ENCODE measurements at places on chromosomes 7 and 10.

- no peak for DNase-seq
These were observed 45.0 kb upstream of the PPP1R3C start for GRCh38 chr10:91677911-91678310.

- DNase-seq = no peak
These were observed 89.0 kb downstream of the EMX2 start for GRCh38 chr10:117631276-117632145.

DNA sequence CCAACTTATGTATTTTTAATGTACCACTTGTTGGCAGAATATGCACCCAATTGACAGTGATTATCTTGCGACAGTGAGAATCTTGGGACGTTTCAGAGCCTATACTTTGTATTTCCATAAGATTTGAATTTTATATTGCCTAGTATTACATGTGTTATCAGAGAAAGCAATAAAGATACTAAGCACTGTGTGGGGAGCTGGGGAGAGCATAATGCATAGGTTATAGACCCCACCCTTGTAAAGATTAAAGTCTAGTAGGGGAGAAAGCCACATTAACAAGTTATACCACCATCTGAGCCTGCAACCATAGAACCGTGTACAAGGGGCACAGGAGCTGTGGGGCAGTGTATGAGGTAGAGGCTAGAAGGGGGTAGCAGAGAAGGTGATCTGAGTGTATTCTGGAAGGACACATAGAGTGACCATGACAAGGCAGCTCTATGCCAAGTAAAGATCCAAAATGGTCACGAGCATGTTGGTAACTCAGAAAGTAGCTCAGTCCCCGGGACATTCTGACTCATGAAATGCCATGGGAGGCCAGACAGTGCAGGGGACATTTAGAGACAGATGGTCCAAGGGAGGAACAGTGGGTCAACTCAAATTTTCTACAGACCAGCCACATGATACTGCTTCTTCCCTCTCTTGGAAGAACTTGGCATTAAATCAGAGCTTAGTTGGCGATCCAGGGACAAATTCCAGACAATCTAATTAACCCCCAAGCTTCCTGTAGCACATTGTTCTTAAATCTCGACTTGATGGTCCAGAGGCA is 84.5 kb downstream of the ADRA2A start:
- DNase-seq = no peak

- DNase-seq = no peak
These were observed 30.2 kb downstream of the CHN2 start for GRCh38 chr7:29224726-29225125.

- no peak for DNase-seq
These were observed 121.9 kb downstream of the RALA start for GRCh38 chr7:39745320-39745719.

GRCh38 chr7:132519936-132520335 is 56.3 kb downstream of the PLXNA4 start:
- DNase-seq = no peak

DNA sequence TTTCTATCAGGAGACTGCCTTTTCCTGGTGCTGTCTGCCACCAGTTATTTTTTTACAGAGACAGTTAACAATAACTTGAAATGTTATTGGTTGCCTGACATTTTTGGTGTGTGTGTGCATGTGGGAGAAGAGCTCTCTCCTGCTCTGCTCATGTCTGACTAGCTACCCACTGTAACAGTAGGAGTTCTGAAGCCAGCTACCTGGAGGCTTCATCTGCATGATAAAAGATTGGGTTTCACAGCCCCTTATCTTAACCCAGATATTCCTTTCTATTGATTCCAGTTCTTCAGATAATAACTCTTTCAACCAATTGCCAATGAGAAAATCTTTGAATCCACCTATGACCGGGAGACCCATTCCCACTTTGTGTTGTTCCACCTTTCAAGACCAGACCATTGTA is 237.4 kb upstream of the PPP1R3A start:
- no peak for DNase-seq

GRCh38 chr7:47493976-47494911 is 87.7 kb downstream of the TNS3 start:
- DNase-seq = no peak

DNA sequence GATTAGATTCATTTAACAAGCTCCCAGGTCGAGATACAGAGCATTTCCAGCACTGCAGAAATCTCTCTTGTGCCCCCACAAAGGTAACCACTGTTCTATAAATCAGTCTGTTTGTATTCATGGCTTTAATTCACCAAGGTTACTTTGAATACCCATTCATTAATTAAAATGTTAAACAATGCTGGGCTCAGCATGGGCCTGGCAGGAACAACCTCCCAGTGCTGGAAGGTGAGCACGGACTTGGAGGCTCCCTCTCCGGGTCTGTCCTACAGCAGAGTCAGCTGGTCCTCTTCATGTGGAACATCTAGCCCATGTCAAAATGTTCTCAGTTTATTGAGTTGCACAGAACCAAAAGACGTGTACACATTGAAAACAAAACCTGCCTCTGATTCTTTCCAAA is 15.6 kb upstream of the EFCAB10 start:
- DNase-seq = no peak

- DNase-seq = no peak
These were observed 2.1 kb upstream of the GUSB start for GRCh38 chr7:65983965-65984658.

- no peak for DNase-seq
These were observed 2.1 kb upstream of the UNCX start for GRCh38 chr7:1230411-1231213.

GRCh38 chr7:41738336-41738735 is 35.4 kb upstream of the INHBA start:
- DNase-seq = no peak

DNA sequence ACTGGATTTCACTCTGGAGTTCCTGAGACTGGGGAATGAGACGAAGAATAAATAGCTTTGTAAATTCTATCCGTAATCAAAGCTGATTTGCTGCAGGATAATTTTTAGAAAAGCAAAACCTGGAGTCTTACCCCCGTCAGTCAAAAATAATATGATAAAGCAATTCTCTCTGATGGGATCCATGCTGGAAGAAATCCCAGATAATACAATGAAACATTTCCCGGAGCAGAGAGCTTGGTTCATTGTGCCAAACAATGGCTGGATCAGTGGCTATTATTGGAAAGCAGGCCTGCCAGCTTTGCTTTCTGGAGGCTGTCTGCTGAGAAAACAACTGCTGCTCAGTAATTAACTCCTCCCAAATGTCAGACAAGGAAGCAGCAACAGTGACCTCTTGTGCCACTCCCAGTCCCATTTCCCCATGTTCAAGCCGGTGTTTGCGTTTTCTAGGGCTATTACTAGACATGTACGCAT is 609.4 kb upstream of the PCDH15 start:
- no peak for DNase-seq

- no peak for DNase-seq
These were observed 203.1 kb downstream of the TPK1 start for GRCh38 chr7:144632724-144633123.

DNA sequence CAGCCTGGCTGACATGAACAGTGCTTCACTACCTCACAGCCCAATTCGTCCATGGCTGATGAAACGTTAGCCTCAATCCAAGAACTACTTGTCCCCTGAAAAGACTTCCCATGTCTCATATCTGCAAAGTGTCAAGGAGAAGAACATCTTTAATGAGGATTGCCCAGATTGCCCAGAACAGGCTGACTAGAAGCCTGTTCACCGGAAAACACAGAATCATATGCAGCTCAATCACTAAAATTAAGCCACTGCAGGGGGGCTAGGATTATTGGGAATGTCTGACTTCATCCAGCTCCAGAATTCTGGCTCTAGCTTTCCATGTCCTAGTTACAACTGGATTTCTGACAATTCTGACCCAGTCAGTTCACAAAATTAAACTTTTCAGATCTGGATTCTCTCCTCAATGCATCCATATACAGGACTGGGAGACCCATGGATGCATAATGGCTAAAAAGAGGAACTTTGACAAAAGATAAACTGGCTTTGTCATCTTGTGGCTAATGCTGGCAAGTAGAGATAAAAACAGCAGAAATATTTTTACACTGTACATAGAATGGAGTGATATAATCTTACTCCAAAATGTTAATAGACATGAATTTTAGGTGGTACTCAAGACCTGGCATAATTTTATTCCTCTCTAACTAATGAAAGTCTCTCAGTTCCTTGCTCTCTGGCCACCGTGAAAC is 467.0 kb upstream of the POT1 start:
- no peak for DNase-seq

- no peak for DNase-seq
These were observed 80.5 kb upstream of the TMEM106B start for GRCh38 chr7:12130609-12131008.

DNA sequence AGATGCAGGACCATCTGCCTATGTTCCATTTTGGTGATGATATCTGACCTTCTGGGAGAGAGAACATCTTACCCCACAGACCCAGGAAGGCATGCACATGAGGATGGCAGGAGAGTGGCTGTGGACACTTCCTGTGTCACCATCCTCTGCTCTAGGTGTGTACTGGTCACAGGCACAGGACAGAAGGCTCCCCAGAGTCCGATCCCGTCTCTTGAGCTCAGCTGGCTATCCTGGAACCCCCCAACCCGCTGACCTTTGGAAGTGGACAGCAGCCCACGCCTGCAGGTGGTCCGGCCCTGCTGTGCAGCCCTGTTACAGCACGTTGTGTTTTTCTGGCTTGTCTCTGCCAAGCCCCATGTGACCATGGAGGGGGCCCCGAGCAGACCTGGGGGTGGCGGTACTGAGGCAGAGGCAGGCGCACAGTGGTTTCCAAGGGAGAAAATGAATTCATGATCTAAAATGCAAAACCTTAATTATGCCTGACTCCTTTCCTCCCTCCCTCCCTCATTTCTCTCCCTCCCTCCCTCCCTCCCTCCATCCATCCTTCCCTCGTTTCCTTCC is 178.8 kb downstream of the CUX1 start:
- DNase-seq = no peak

DNA sequence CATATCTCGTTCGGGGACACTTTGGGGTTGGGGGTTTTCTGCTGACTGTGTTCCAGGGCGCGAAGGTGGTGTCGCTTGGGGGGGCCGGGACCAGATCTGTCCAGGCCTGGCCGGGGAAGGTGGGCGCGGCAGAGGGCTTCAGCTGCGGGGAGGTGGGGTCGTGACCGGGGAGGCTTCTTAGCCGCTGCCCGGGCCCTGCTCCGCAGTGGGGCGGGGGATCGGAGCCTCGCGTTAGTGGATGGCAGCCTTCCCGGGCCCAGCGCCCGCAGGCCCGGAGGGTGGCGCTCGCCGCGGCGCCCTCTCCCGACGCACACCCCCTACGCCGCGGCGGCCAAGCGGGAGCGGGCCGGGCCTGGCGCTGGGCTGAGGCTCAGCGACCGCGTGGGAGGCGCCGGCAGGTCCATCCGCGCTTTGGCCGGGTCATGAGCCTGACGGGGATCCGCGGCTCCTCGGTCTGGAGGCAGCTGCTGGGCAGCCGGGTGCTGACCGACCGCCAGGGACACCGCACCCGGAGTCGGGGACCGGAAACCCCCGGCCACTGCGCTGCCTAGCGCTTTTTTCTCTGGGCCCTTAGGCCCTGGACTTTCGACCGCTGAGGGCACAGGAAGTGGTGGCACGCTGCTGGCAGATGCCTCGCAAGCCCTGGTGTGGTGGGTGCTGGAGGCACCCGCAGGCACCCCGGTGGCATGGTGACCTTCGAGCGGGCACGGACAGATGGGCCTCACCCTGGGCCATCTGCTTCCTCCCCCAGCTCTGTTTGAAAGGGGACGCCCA is 1.2 kb downstream of the AGAP3 start:
- peak; percentile 29 for DNase-seq

DNA sequence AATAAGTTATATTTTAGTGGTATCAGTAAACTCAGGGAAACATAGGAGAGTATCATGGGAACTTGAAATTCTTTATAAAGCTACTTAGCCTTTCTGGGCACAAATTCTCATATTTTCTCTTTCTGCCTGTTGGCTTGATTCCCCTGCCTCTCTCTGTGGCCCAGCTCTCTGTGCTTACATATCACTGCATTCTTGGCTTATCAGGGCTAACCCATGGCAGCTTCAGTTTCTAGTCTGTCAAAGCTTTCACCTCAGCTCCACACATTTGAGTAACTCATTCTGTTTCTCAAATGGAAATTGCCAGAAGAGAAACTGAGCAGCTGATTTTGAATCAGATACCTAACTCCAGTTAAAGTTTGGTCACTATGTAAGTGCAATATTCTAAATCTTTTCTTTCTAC is 713.1 kb downstream of the DNAJB9 start:
- no peak for DNase-seq

DNA sequence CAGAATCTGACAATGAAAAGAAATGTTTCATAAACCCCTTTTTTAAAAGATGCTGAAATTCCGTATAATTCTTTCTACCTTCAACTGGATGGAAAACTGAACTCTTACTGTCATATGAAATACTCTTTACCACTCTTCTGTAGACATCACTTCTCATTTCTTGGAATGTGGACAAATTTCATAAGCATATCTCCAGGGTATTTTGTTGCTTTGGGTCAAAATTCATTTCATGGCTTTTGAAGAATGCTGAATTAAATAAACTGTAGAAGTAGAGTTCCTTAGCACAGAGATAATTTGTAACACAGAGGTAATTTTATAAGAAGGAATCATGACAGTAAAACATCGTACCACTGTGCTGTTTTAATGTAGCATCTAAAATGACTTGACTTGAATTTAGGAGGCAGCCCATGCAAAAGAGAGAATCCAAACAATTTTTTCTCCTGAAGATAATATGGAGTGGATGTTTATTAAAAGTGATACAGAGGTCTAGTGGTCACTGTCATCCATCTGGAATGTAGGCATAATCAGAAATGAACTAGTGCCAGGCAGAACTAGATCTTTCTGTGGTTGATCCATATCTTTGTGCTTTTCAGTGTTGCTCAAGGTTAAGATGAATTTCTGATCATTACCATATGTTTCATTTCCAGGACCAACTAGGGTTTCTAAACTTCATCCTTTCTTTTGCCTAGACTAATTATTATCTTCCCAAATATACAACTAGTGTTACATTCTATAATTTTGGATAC is 492.0 kb downstream of the KIF20B start:
- no peak for DNase-seq

GRCh38 chr10:15267496-15267895 is 99.0 kb upstream of the NMT2 start:
- DNase-seq = no peak

GRCh38 chr7:51138123-51139085 is 178.2 kb downstream of the COBL start:
- DNase-seq = no peak

GRCh38 chr7:138625849-138626230 is 75.3 kb downstream of the SVOPL start:
- no peak for DNase-seq

- no peak for DNase-seq
These were observed 56.7 kb upstream of the SEPHS1 start for GRCh38 chr10:13404791-13405190.

- DNase-seq = no peak
These were observed 22.2 kb downstream of the PARD3 start for GRCh38 chr10:34792881-34793280.
